ENCODE measurements at places on chromosomes 7 and 10. TPM values are rescaled to one million over a fixed set of nuclear protein-coding genes. Genes with fewer than 3 reads are reported as not detected.
A peak's percentile ranks its signal among the peaks of the same experiment; 100 is the strongest.

- DNase-seq: peak; percentile 80
Observed at GRCh38 chr10:100374200-100374655, 27.2 kb downstream of the SCD start.

DNA sequence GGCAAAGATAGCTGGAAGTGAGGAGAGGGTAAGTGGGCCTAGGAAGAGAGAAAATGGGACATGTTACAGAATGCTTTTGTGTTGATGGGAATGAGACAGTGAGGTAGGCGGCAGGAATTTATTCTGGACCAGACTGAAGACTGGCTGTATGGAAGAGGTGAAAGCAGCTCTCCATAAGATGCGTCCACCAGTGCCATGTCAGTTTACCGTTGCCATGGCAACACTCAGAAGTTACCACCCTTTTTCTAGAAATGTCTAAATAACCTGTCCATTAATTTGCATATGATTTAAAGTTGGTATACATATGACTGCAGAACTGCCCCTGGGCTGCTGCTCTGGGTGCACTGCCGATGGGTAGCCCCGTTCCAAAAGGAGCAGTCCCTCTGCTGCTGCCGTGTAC is 46.7 kb downstream of the RAB18 start:
- no peak for DNase-seq

The MYPN gene
- not detected for total RNA-seq

The ACSM6 gene
- not detected for total RNA-seq
